ENCODE measurements at places on chromosomes 1 and 21.

DNA sequence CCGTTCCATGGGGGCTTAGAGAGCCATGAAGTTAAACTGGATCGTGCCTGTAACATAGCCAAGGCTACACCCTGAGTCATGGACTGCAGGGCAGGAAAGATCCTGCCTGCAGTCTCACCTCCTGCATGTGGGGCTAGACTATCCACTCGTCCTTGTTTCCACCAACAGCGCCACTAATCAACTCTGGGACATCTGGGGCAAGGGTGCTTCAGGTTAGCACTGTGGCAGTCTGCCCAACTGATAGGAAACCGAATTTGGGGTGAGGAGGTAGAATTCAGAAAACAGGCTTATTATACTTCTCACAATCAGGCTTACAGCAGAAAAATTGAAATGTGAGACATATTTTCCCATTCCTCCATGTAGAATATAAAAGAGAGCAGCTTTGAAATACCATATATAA, 85.2 kb upstream of the ADAM30 start:
- no peak for DNase-seq

DNA sequence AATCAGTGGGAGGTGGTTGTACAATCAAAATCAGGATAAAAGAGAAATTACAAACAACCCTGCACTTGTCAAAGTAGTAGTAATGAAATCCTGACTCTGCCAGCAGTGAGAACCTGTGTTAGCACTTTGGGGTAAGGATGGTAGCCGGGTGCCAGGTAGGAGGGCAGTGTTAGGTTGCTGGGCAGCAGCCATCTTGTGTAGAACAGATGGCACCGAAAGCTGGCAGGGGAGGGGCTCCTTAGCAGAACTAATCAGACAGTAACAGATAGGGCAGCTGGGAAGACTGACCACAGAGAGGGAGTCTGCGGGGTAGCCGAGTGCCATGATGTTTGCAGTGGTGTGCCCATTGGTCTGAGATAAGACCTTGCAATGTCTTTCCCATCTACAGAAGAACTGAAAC, 137.3 kb downstream of the SDCCAG8 start:
- no peak for DNase-seq

DNA sequence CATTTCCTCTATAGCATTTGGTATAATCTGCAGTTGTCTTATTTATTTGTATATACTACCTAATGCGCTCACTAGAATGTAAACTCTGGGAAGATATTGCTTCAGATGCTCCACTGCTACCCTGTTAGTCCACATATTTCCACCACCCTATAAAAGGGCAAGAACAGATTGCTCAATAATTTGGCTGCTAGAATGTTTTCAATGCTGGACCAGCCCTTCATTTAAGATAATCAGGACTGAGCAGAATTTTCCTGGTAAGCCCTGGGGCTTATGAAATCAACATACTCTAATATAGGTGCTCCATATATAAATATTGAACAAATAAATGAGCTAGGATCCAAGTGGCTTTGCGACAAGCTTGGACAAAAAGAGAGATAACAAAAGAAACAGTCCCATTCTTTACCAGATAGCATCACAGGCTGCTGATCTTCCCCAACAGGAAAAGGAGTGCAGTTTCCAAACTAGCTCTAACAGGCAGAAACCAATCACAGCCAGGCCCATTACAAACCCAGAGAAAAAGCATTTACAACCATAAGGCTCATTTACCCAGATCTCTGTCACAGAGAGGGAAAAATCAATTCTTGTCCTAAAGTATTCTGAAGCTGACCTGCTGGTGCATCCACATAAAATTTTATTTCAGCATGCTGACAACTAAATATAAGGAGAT, 8.3 kb downstream of the BCAR3 start:
- peak; percentile 36 for DNase-seq

- DNase-seq, result no peak
Observed at GRCh38 chr1:183832459-183832858, 27.5 kb downstream of the RGL1 start.

GRCh38 chr1:23035823-23036452, 16.7 kb downstream of the KDM1A start:
- no peak for DNase-seq
